ENCODE measurements at places on chromosomes 4 and X.
A peak's percentile ranks its signal among the peaks of the same experiment; 100 is the strongest.

- DNase-seq, result no peak
Observed at GRCh38 chr4:122218762-122219161, 66.6 kb downstream of the BLTP1 start.

GRCh38 chr4:107996949-107997788, 7.5 kb downstream of the HADH start:
- DNase-seq, result no peak

DNA sequence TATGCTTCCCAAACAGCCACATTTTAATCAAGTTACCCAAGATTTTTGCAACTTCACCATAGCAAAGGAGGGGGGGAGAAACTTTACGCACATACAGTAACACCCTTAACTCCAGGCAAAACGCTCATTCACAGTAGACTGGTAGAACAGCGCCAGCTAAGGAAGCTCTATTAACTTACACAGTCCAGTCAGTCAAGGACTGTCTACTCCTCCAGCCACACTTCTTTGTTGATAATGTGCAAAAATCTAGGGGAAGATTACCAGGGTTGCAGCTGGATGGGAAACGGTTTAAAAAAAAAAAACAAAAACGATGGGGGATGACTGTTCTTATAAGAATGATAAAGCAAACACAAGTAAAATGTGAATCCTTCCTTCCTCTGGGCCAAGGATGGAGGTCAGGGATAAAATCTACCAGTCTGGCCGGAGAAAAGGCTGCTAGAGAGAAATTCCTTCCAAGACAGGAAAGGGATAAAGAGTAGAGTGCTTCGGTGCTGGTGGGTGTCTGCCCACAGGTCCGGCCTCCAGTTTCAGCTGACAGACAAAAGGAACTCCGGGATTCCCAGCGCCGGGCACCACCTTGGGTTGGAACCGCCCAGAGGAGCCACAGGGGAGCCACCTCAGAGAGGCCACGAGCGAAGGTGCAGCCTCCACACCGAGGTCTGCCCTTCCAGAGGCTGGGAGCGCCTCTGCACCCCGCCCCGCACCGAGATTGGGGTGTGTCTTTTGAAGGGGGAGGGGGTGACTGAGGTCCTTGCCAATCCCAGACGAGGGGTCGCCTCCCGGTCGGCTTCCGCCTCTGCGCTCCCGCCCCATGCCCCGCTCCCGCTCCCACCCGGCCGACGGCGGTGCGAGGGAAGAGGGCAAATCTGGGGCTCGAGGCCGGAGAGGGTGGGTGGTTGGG, 811 bp downstream of the ANKRD50 start:
- peak; percentile 46 for DNase-seq

DNA sequence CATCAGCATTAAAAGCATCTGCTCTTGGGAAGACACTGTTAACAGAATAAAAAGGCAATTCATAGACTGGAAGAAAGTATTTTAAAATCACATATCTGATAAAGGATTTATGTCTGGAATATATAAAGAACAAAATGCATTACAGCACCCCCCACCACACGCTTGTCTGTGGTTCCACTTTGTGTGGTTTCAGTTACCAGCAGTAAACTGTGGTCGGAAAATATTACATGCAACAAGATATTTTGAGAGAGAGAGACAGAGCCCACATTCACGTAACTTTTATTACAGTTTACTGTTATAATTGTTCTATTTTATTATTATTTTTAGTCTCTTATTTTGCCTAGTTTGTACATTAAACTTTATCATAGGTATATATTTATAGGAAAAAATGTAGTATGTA, 21.2 kb upstream of the PDE6B start:
- no peak for DNase-seq

GRCh38 chrX:7515681-7516413, 327.1 kb upstream of the VCX start:
- DNase-seq, result no peak

DNA sequence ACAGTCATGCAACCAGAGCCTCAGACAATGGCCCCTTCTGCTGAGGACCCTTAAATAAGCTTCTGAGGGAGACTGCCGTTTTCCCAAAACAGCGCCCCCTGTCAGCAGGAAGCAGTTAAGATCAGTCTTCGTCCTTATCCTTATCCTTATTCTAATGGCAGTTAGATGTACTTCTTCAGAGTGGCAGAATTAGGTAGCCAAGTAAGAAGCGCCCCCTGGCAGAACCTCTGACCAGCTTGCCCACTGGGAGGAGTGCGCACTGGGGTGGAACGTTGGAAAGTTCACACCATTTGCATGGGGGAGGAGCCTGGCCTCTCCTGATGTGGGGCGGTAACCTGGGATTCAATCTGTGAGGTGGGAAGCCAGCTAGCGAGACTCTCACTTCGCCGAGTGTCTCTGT, 133.6 kb upstream of the QRFPR start:
- no peak for DNase-seq

Measured in NCI-H2171 (cell line).